ENCODE measurements at places on chromosomes 11 and 22.

DNA sequence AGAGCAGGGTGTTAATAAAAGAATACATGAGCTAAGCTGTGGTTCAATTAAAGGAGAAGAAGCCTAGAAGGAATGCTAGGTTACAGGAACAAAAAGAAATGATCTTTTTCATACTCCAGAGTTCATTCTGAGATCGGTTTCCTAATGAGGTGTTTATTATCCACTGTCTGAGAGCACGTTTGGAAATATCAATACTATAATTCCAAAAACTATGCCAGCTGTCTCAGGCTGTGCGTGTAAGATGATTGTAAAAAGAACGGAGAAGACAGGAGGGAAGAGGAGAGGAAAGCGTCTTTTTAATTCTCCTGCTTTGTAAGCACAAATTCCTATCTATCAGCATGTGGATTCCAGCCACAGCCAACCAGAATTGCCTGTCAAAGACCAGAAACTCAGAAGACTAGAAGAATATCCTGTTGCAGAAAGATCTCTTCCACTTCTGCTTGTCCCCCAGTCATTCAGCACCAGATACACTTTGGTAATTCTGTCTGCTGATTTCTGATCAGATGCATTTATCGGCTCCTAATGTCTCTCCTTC is 25.7 kb downstream of the APOL5 start:
- DNase-seq = no peak

- DNase-seq = no peak
These were observed 11.7 kb upstream of the MRGPRE start for GRCh38 chr11:3243880-3244279.

GRCh38 chr11:112518371-112518770 is 257.7 kb upstream of the PLET1 start:
- DNase-seq = no peak

GRCh38 chr22:33224841-33225240 is 166.7 kb upstream of the SYN3 start:
- DNase-seq = no peak

GRCh38 chr22:45552580-45553350 is 50.1 kb downstream of the FBLN1 start:
- DNase-seq = no peak

DNA sequence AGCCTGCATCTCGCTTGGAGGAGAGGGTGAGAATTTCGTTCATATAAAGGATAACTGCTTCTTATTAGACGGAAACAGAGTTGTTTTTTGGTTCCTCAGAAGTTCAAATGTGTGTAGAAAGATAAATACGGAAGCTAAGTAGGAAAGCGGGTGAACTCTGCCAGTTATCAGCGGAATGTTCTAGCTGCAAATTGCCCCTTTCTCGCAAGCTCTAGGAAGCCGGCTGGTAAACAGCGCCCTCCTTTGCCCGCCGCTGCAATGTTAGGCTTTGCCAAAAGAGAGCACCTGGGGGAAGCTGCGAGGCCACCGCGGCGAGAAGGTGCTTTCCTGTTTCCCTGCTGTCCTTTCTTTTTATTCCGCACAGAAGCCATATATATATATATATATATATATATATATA is 67.0 kb downstream of the IGLL5 start:
- peak; percentile 0 for DNase-seq

GRCh38 chr22:21022507-21022906 is 7.5 kb downstream of the P2RX6 start:
- no peak for DNase-seq

DNA sequence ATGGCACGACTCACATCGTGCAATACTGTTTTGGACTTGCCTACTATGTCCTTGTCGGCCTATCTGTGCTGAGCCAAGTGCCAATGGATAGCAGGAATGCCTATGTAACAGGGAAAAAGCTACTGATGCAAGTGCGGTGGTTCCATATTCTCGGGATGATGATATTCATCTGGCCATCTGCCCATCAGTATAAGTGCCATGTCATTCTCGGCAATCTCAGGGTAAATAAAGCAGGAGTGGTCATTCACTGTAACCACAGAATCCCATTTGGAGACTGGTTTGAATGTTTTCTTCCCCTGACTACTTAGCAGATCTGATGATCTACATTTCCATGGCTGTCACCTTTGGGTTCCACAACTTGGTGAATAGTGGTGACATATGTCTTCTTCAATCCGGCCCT is 20.1 kb downstream of the OOSP3 start:
- no peak for DNase-seq

DNA sequence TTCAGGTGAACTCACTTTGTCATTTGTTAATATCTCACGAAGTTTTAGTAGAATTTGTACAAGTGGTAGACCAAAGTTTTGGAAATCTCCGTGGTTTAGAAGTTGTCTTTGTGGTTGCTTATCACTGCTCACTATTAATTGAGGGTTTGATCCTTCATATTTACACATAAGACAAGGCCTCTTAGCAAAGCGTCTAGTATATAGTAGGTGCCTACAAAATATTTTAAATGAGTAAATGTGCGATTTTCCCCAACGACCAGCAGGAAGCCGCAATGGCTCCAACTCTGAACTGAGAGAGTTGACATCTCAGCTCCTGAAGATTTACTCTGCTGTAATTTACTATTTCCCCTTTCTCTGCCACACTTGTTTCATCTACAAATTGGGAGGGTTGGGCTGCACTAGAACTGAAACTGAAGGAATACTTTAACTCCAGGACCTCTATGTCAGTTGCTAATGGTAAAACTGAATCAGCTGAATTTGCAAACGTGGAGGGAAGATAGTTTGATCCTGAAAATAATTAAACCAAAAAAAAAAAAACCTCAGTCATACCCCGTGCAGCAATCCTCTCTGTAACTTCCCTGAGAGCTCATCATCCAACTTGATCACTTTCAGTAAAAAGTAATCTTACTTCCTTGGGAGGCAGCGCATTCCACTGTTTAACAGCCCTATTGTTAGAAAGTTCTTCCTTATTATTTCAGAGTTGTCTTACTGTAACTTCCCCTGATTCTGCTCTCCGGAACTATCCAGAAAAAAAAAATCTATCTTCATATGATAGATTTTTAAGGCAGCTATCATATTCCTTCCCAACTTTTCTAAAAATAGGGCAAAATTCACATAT is 1.3 kb upstream of the SBF2 start:
- DNase-seq = no peak

GRCh38 chr11:111659201-111660115 is 57.2 kb downstream of the SIK2 start:
- DNase-seq = no peak

GRCh38 chr11:85863855-85864254 is 8.7 kb downstream of the CCDC83 start:
- no peak for DNase-seq

- DNase-seq = no peak
These were observed 5.1 kb downstream of the MPZL3 start for GRCh38 chr11:118247041-118247440.

DNA sequence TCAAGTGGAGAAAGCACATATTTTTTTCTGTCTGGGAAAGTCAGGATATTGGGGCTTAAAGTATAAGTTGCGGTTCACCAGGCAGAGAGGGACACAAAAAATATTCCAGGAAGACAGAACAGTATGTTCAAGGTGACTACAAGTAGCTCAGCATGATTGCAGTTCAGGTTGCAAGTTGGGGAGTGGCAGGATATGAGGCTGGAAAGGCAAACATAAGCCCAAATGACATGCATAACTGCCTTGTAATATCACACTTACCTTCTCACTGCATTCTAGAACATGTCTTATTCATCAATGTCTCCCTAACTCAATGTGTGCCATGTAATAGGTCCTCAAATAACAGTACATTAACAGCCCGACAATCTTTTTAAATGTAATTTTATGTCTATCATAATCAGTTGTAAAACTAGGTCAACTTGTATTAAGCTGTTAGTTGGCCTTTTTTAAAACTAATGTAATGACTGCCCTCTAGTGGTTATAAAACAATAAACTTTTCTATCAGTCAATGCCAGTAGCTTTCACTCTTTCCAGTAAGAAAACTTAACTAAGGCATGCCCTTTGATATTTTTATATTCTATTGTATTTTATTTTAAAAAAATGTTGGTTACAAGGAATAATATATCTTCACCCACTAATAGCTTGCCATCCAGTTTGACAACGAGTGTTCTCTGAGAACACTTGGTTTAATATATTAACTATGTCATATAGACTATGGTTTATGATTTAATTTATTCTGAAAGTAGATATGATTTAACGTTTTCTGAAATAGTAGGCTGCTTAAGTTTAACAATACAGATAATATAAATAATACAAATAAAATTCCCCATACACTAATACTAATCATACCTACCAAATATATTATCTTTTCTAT is 39.4 kb upstream of the CFAP300 start:
- peak; percentile 88 for DNase-seq

DNA sequence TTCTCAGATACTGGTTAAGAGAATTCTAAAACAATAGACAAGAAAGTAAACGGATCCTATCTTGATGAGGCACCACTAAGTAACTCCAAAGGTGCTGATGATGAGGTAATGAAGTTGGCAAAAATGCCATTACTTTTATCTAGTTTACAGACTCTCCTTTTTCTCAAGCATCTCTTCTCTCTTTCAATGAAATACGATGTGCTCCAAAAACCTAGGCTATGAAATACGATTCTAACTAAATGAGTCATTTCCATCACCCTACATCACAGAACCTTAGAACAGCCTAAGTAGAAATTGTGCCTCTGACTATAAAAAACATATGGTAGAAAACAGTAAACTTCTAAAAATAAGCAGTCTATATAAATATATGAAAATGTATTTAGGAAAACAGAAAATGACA is 58.9 kb upstream of the ARHGAP32 start:
- no peak for DNase-seq

DNA sequence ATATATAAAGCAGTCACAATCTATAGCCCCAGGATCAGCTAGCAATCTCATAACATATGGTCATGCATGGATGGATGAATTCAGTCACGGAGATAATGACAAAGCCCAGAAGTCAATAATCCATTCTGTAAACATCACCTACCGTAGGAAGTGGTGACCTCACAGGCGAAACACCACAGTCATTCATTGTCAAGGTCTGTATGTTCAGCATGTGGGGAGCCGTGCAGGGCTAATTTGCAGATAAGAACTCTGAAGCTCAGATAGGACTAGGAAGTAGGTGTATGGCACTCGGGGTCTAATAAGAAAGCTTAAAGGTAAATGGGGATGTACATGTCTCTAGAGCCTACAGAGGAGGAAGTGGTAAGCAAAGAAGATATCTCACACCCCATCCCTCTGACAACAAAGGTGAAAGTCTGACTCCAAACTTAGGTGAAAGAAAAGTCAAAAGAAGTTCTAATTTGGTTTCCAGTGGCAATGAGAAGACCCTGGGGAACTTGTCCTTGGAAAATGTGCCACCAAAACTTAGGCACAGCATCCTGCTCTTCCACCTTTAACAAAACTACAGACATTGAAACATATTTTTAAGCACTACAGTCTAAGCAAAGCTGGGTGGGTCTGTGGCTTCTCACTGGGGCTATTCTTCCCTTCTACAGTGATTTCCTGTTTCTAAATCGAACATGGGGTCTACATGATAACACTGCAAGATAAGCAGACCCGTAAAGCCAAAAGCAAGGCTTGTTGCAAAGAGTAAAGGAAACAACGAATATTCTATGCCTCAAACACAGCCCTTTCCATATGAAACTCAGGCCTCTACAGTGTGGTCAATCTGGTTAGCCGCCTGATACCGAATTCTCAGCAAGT is 5.2 kb downstream of the CRTAM start:
- DNase-seq = no peak

GRCh38 chr11:56013805-56014204 is 13.6 kb upstream of the OR5AS1 start:
- no peak for DNase-seq

DNA sequence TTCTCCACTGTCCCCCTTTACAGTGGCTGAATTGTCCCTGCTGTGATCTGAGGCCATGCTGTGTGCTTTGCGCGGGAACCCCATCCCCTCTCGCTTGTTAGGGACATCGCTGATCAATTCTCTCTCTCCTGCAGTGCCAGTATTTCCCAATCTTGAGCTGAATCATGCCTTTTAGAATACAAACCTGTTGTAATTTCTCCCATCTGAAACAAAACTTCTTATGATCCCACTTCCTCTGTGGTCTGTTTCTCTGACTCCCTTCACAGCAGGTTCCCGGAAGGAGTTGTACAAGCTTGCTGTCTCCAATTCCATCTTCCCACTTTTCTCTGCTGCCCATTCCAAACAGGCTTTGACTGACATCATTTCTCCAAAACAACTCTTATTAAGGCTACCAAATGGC is 16.8 kb downstream of the ADAMTS15 start:
- DNase-seq = no peak

DNA sequence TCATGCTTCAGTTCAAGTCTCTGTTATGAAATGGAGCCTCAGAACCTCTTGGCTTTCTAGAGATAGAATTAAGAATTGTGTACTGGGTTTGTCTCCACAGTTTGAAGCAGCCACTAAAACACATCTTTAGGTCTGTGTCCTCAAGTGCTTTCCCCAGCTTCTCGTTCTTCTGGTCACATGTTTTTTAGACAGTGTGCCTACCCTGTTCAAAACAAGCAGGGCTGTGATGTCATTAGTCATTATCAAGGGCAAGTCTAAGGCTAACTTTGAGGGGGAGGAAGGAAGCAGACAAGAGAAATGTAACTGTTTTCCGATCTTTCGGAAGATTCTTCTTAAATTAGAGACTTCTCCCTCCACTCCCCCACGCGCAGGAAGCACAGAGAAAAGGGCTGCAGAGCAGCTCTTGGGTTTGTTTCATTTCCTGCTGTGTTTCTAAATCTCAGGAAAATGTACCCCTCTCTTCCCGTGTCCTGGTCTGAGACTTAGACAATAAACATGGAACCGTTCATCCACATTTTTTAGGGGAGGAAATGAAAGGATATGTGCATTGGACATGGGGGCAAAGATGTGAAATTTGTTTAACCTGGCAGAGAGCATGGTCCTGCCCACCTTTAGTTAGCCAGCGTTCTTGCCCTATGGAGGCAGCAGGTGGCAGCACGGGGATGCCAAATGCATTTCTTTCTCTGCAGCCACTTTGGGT is 3.1 kb downstream of the AKIP1 start:
- no peak for DNase-seq

DNA sequence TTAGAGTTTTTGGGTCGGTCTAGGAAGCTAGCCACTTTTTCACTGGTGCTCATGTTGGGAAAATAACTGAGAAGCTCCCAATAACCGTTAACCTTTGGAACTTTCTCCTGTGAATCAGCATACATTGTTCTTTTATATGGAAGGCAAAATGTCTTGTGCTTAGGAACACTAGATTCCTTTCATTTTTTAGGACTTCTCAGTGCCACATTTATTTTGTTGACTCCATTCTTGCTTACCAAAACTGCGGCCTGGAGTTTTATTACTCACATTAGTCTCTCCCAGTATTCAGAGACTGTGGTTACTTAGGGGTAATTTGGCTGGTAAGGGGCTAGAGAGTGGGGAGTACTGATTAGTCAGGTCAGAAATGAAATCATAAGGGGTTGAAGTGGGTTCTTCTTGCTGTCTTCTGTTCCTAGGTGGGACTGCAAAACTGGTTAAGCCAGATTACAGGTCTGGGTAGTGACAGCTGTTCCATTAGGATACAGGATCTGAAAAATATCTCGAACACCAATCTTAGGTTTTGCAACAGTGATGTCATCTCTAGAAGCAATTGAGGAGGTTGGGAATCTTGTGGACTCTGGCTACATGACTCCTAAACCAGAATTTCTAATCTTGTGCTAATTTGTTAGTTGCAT is 631.4 kb upstream of the LUZP2 start:
- DNase-seq = no peak

DNA sequence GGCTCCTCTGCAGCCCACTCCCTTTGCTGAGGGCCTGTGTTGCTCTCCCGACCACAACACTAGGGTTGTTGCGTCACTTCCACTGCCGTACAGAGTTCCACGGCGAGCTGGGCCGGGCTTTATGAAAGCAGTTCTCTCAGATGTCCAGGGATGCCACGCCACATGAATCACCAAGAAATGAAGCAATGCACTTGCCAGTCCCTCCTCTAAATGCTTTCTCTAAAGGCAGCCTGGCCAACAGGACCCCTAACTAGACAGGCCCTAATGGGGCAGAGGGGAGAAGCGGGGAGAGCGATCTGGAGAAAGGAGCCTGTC is 188.7 kb downstream of the CTTN start:
- no peak for DNase-seq

All from NCI-H774 (cell line).